Iris pigment epithelial cell (primary cell): ENCODE measurements at places on chromosomes 5 and 9.

DNA sequence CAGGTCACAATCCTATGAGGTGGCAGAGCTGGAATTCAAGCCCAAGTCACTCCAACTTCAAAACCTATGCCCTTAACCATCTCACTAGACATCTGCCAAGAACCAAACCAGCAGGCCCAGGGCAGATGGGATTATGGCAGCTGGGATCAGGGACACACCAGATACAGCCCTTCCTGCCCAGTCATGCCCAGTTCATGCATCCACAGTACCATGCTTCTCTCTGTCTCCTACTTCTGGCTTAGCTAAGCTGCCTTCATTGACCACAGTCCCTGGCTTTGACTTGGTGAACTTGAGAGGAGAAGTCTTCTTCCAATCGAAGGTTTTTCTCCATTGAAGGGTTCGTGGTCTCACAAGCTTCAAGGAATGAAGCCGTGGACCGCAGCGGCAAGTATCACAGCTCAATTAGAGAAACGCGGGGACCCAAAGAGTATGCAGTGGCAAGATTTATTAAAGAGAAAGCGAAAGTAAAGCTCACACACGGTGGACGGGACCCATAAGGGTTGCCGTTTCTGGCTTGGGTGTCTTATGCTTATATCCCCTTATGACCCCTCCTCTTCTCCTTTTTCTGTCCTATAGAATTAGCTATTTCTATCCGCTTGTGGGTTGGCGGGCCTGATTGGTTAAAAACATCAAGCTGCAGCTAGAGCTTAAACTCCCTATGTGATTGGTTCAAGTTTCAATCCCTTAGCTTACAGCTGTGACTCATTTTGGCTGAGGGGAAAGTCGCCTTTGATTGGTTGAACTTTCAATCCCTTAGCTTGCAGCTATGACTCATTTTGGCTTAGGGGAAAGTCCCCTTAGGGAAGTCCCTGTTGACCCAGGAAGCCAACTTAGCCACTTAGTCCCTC lies 101.2 kb downstream of the TRIM36 start:
- DNase-seq: peak; percentile 40

DNA sequence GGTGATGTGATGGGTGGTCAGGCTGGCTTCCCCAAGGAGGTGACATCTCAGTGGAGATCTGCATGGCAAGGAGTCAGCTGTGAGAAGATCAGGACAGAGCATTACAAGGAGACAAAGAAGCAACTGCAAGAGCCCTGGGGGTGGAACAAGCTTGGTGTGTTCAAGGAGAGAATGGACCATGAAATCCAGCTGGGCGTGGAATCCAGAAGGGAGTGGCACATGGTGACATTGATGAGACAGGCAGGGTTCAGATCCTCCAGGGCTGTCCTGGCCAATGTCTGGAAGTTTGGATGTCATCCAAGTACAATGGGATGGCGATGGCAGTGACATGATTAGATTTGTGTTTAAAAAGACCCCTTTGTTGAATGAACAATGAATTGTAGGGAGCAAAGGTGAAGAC lies 175.6 kb downstream of the MACROH2A1 start:
- DNase-seq: no peak

- DNase-seq: no peak
Observed at GRCh38 chr5:143924311-143924978, 112.5 kb downstream of the HMHB1 start.

DNA sequence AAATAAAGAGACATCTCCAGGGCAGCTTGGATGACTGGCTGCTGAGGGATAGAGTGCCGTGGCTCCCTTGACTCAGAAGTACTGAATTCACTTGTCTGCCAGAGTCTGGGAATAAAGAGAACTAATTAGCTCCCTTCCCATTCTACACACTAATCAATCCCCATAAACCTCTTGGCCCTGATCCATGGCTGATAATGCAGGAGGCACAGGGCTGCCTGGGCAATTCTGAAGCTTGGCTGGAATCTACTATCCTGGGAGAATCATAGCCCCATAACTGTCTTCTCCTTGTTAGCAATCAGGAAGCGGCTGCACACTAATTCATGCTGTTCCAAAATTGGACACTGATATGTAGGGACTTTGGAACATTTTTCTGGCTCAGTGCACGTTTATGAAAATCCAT lies 197.7 kb downstream of the PTTG1 start:
- DNase-seq: no peak

DNA sequence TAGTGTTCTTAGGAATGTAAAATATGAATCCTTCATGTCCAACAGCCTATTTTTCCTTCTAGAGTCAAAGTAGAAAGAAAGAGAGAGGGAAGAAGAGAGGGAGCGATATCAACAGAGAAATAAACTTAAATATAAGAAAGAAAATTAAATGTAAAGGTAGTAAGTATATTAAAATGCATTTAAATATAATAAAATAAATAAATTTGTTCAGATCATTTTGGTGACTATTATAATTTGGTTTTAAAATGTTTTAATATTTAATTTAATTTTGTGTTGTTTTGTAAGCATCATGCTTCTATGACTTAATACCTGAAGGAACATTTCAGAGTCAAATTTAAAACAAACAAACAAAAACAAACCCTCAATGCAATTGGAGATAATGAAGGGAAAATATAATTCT lies 405.2 kb upstream of the IRX1 start:
- DNase-seq: no peak

DNA sequence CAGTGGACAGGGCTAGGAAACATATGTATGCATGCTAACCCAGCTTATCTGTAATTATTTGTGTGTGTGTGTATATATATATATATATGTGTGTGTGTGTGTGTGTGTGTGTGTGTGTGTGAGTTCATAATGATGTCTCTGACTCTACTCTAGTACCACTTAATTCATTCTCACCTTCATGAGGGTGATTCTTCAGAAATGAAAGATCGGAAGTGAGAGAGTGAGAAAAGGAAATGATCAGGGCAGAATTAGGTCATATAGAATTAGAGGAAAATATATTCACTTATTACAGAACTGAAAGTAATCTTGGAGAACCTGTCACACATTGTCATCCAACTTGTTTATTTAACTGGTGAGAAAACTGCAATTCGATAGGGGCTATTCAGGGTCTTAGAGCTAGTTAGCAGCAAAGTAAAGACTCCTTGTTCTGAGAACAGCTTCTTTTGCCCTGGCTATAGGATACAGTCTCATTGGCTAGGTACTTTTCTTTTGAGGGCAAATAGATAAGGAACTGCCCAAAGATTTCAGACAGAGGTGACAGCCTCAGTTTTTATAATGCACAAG lies 58.8 kb downstream of the C9orf153 start:
- no peak for DNase-seq

DNA sequence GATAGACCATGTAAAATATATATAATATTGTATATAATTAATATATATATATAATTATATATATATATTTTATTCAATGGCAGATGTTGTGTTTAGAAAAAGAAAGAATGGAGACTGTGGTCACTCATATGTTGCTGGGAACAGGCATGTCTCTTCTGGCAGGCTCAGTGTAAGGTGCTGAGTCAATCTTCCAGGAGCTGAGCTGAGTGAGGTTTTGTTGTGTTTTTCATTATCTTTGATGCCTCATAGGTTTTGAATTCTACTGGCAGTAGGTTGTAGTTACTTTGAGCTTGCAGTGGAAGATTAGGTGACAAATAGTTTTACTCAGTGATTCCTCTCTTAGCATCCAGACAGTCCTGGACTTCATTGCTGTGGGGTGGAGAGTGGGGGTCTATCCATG lies 561.3 kb downstream of the IRX1 start:
- no peak for DNase-seq

GRCh38 chr5:119656023-119656422 lies 26.7 kb downstream of the FAM170A start:
- no peak for DNase-seq

DNA sequence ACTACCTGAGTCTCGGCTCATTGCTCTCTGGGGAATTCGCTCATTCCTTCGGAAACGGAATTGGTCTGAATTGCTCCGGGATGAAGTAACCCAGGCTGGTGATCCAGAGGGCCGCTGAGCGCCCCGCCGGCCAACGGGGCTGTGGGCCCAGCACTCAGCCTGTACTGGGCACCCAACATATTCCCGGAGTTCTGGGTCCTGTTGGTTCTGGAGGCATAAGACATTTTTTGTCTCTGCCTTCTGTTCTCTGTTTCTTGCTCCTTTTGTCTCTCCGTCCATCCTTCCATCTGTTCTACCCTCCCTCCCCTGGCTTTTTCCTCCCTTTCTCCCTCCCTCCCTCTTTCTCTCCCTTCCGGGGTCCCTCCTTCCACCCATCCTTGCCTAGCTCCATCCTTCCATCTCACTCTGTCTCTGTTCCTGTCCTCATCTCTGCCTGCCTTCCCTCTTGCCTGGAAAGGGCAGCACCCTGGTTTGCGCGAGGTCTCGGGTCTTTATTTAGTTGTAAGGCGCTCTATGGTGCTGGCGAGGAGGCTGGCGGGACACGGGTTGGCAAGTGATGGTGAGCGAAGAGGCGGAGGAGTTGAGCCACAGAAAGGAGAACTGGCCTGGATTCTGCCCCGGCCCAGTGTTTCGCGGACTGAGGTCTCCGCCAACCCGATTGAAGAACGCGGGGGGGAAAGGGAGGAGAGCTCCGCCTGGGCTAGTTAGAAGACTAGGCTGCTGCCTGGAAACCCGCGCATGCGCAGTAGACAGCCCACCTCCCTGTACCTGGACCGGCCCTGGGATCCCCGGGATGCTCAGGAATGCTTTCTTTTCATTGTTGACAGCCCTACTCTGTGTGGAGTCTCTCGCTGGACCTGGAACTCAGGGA lies 1468.0 kb downstream of the FOXD4L5 start:
- DNase-seq: peak; percentile 81

GRCh38 chr9:82981552-82981951 lies 81.4 kb downstream of the RASEF start:
- DNase-seq: no peak

- no peak for DNase-seq
Observed at GRCh38 chr5:139820130-139820529, 24.5 kb downstream of the PSD2 start.

DNA sequence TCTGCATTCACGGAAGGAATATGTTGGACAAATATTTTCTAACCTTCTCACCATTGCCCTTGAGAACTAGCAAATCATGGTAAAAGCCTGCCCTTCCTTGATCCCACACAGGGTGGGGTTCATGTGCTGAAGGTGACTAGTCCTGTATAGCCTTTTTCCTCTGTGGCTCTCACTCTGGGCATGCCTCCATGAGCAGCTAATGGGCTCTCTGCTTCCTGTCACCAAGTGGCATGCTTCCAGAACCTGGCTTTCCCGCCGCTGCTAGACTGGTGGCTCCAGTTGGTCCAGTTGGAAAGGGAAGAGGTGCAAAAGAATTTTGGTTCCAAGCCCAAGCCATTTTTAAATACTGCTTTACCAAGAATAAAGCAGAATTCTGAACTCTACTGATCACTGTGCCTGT lies 35.5 kb downstream of the FBXO10 start:
- no peak for DNase-seq

DNA sequence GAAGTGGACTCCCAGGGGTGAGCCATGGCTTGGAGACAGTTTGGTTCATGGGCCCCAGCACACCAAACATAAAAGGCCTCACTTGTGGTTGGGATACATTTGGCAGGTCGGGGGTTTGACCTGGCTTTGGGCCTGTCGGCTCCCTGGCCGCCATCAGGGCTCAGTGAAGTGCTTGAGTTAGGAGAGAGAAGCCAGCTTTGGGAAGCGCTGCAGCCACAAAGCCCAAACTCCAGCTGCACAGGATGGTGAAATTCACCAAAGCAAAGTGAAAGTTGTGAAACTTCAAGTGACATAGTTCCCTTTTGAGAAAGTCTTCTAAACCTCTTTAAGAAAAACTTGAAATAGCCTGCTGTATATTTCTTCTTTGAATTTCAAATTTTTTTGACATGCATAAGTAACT lies 27.5 kb downstream of the SLC46A2 start:
- DNase-seq: peak; percentile 48

DNA sequence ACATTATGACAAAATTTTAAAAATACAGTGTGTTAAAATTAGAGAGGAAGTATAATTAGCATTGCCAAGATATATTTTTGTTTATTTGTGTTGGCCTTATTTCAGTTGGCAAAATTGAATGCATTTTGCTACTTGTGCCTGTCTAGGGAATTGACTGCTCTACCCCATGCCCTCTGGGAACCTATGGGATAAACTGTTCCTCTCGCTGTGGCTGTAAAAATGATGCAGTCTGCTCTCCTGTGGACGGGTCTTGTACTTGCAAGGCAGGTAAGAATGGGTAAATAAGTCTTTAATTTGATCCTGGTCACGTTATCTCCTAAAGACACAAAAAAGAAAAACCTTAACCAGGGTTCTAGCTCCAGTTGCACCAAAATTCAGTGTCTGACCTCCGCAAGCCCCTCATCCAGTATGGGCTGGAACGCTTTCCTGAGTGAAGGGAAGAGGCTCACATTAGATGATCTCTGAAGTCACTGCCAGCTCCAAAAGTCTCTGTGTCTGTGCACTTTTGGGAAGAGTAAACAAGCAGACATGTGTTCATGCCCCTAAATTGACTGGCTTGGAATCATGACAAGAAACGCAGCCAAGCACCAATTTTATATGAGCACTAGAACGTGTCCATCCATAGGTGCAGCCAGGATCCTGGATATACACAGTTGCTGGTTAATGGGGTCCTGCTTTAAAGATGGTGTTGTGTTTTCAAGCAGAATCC lies 98.3 kb upstream of the PRRC1 start:
- DNase-seq: no peak

- DNase-seq: no peak
Observed at GRCh38 chr5:64771736-64772135, 3.0 kb downstream of the CWC27 start.

DNA sequence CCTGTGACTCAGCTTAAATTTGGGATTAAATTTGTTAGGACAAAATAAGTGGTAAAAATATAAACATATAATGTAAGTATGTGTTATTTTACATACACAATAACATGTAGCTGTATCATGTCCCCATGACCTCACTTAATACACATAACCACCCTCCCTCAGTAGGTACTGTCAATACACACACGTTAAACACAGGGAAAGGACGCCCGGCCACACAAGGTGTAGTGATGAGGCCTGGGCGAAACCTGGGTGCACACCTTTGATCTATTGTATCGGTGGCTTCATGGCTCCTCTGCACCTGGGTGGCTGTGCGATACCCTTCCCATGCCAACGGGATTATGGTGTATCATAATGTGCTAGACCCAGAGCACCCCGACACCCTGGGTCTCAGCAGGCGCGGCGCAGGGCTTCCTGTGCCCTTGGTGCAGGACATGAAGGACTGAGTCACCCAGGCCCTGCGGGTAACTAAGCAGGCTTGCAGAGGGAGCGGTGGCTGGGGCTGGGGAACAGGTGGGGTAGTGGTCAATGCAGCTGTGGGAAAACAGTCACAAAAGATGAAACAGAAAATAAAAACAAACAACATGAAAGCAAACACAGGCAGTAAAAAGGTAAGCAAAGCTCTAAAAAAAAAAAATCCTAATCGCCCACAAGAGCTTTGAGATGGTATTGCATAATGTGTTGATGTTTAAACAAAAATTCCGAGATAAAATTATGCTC lies 127.5 kb upstream of the RETREG1 start:
- DNase-seq: peak; percentile 19

GRCh38 chr9:128614728-128615127 lies 41.9 kb downstream of the DYNC2I2 start:
- no peak for DNase-seq

- DNase-seq: peak; percentile 95
Observed at GRCh38 chr5:132094393-132095076, 20.9 kb downstream of the CSF2 start.

- no peak for DNase-seq
Observed at GRCh38 chr5:142952229-142952628, 182.1 kb downstream of the ARHGAP26 start.
